ENCODE measurements at places on chromosomes 6 and 20.

DNA sequence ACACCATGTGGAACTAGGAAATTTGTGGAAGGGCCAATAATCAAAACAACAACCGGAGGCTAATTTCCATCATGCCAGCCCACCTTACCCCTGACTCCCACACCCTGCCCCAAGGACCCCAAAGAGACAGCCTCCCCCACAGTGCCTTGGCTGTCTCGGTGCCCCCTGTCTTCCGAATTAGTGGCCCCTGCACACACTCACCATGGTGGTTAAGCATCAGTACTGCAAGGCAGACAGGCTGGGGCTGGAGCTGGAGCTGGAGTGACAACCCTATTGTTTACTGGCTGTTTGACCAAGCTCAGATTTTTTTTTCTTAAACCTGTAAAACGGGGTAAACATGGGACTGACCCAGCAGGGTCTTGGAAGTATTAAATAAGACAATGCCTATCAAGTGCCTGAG, 238.0 kb downstream of the TFAP2C start:
- no peak for DNase-seq

DNA sequence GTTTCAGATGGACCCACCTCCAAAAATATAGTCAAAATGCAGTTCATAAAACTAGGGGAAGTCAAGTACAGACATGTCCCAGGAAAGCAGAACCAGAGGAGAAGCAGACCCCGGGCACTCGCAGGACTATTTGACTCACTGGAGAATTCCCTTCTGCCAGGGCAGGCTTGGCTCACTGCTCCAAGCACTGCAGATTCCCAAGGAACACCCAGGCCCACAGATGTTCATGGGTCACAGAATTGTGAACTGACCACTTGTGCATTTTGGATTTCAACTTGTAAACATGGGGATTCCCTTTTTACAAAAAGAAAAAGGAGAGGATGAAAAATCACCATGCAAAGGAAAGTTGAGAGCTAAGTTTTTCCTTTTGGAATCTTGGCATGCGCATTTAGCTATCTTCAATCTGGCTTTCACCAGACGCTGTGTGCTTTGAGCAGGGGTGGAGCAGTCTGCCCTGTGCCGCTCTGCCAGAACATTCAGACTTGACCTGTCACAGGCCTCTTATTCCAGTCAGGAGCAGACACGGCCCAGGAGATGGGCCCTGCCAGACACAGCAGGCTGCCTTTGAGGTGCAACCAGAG, 237.5 kb upstream of the TAB2 start:
- peak; percentile 65 for DNase-seq

GRCh38 chr6:143538374-143538773, 26.9 kb upstream of the FUCA2 start:
- no peak for DNase-seq

DNA sequence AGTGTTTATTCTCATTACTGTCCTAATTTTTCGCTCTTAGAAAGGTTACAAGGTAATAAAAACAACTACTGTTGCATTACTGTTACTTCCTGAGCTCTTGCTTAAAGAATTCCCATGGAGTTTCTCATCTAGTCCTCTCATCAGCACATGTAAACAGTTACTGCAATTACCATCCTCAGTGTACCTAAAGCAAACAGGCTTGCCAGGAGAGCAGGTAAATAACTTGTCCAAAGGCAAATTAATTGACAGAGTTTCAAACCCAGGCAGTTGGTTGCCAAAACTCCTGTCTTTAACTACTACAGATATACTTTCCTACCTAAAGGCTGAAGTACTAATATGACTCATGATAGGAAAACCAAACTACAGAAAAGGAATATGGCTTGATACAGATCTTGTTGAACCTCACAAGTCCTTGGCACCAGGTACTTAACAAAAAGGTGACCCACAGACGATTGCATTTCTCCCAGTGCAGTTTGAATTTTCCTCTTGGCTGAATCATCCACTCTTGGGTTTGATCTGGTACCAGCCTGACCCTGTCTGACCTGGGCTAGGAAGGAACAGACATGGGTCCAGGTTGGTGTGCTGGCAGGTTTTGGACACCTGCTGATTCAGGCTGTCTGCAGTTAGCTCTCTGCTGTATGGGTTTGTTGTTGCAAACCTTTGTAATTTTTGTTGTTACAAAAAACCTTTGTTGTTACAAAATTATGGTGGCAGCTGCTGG, 153.0 kb downstream of the CFAP61 start:
- no peak for DNase-seq
